ENCODE measurements at places on chromosomes 6 and 20. TPM values are rescaled to one million over a fixed set of nuclear protein-coding genes. Genes with fewer than 3 reads are reported as not detected.
A peak's percentile ranks its signal among the peaks of the same experiment; 100 is the strongest.

GRCh38 chr6:30819297-30819917 lies 64.9 kb upstream of the DDR1 start:
- no peak for DNase-seq

GRCh38 chr20:54140067-54140466 lies 33.7 kb downstream of the CYP24A1 start:
- no peak for DNase-seq

- peak; percentile 36 for DNase-seq
Observed at GRCh38 chr6:142943711-142944123, 1.3 kb downstream of the HIVEP2 start.

DNA sequence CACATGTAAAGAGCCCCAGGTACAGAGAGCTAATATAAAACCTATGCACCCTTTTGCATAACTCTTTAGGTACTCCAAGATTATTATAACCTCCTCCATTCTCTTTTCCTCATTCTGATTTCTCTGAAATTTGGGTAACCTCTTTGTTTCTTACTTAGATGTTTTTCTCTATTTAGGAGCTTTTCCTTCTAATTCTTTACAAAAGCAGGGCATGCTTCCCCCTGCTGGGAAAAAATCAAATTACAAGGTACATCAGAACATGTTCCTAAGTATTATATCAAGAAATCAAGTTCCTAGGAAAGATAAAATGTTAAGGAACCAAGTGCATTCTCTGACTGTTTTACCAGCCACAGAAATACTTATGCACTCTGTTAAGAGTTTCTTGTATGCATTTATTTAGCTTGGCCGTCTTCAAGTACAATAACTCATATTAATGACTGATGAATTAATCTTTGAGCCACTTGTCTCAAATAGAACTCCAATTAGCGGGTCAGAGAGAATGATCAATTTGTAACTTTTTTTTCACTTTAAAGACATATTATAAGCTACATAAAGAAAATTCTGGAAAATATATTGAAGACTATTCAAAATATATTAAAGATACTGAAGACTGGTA lies 2.1 kb downstream of the KHDRBS2 start:
- no peak for DNase-seq

DNA sequence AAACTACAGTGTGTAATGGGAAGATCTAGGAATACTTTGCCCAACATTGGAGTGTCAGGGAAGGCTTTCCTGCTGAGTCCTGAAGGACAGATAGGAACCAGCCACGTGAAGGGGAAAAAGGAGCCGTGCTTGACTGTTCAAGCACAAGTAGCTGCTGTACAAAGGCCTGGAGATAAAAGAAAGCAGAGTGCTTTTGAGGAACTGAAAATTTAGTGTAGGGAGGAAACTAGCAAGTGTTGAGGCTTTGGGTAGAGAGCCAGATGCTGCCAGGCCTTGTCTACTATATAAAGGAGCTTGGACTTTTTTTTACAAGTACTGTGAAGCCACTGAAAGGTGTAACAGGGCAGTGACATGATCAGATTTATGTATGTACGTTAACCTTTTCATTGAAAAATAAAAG lies 39.0 kb downstream of the DSE start:
- DNase-seq, result no peak

DNA sequence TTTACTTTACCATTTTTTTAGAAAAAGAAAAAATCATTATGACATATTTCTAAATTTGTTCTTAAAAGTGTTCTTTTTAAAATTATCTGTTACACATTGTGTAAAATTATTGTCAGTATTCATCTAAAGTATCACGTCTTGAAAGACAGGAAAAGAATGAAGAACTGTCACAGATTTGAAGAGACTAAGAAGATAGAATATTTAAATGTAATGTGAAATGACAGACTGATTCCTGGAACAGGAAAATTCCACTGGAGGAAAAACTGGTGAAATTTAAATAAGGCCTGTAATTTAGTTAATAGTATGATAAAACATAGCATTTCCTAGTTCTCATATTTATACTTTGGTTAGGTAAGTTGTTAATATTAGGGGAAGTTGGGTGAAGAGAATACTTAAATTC lies 52.8 kb upstream of the RUNX2 start:
- no peak for DNase-seq

- no peak for DNase-seq
Observed at GRCh38 chr6:35309611-35310264, 12.1 kb downstream of the DEF6 start.

- no peak for DNase-seq
Observed at GRCh38 chr6:144279484-144280150, 5.5 kb upstream of the UTRN start.

DNA sequence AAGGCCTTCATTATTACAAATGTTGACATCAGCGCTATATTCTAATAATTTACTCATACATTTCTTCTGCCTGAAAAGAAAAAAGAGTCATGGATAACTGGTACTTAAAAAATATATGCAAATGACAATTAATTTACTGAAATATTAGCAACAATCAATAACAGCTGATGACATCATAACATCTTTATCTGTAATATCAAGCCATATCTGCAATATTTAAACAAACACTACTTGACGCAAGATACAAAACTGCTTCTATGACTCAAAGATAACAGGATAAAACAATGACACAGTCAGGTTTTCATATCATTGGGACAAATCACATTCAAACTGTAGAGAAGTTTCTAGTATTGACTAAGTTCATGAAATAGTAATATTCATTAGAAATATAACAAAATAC lies 16.5 kb downstream of the HACE1 start:
- DNase-seq, result no peak

- no peak for DNase-seq
Observed at GRCh38 chr6:113735491-113735890, 121.7 kb upstream of the MARCKS start.

- no peak for DNase-seq
Observed at GRCh38 chr6:165223736-165224135, 85.7 kb downstream of the C6orf118 start.

- no peak for DNase-seq
Observed at GRCh38 chr6:138716971-138717665, 56.5 kb upstream of the CCDC28A start.

DNA sequence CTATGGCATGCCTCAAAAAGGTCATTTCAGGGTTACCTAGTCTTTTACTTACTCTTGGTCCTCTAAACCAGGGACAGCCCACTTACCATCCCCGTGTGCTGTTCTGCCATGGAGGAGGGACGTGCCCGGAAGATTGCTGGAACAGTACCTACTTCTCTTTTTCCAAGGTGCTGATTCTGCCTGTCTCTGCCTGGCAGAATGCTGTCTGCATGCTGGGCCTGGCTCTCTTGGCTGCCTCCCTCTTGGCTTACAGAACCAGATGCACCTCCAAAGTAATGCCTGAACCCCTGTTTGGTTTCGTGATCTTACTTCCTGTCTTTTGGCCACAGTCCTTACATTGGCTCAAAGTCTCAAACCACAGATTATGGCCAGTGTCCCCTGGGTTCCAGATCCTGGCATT lies 120.7 kb upstream of the NT5E start:
- no peak for DNase-seq

GRCh38 chr6:153013438-153013837 lies 10.9 kb upstream of the MTRF1L start:
- DNase-seq, result no peak

- no peak for DNase-seq
Observed at GRCh38 chr20:24662752-24663365, 193.4 kb downstream of the SYNDIG1 start.

SERINC3 gene
- total RNA-seq, result 51.3 TPM

DDO gene
- not detected for total RNA-seq

COL11A2 gene
- total RNA-seq, result 0.61 TPM

PBX2 gene
- total RNA-seq, result 91.9 TPM

SYNDIG1 gene
- total RNA-seq, result not detected

All from activated T-helper 1 cell treated with anti-CD3 and anti-CD28 coated beads, Interleukin-12 subunit alpha, Interleukin-12 subunit beta, Interleukin-2, Interleukin-4 antibody, amounts not matched to agents 30 ng/mL and 10 ng/mL and 1 ng/mL, durations not matched to agents 14 hours and 24 hours and 36 hours (primary cell).